ENCODE measurements at places on chromosomes 7 and 10. TPM values are rescaled to one million over a fixed set of nuclear protein-coding genes. Genes with fewer than 3 reads are reported as not detected.

DNA sequence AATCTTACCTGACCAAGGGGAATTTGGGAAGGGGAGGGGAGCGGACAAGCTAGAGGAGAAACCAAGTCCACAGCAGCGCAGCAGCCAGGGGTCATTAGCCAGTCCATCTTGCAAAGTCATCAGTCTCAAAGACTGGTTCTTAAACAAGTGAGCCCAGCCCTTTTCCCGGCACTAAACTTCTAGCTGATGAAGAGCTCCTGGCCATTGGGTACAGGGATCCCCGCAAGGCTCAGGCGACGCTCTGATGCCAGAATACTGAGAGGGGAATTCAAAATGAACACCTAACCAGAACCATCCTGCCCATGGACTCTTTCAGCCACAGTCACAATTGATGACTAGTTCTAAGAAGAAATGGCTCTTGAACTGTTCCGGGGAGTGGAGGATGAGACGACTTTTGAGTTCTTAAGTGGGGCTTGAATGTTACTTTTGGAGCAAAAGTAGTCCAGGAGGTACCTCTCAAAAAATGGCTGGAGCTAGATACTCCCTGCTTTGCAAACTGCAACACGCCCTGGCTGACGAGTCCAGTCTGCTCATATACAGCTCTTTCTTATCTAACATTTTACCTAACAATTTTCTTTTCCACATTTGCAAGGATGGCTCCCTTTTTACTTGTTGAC is 2.5 kb upstream of the TWIST1 start:
- no peak for DNase-seq

- DNase-seq = no peak
Measured at GRCh38 chr10:114825513-114826253, 4.1 kb downstream of the FHIP2A start.

DNA sequence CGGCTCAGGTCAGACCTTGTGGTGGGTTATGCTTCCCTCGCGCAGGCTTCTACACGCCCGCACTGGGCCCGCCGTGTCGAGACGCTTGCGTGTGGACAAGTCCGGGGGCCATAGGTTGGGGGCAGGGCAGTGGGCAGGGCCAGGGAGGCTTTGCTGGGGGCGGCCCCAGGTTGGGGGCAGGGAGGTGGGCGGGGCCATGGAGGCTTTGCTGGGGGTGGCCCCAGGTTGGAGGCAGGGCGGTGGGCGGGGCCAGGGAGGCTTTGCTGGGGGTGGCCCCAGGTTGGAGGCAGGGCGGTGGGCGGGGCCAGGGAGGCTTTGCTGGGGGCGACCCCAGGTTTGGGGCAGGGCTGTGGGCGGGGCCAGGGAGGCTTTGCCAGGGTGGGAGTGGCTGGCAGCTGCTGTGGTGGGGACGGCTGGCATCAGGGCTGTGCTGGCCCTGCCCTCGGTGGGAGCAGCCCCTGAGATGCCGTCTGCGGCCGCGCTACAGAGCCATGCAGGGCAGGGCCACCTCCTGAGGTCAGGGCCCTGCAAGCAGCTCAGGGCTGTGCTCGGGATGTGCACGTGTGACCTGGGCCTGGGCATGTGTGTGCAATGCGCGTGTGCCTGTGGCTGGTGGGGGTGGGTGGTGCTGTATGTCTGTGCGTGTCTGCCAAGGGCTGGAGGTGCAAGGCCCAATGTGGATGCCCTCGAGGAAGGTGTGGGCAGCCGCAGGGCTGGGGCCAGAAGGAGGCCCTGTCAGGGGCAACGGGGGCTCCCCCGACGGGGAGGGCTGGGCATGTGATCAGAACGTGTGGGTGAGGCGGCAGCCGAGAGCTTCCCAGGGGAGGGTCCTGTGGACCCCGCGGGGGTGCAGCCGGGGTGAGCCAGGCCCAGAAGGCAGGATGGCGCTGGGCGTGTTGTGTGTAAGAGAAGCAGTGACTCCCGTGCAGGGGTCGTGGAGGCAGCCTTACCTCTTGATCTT is 72.5 kb upstream of the NKX6-2 start:
- no peak for DNase-seq

C7orf33 gene
- not detected for polyA plus RNA-seq

DNA sequence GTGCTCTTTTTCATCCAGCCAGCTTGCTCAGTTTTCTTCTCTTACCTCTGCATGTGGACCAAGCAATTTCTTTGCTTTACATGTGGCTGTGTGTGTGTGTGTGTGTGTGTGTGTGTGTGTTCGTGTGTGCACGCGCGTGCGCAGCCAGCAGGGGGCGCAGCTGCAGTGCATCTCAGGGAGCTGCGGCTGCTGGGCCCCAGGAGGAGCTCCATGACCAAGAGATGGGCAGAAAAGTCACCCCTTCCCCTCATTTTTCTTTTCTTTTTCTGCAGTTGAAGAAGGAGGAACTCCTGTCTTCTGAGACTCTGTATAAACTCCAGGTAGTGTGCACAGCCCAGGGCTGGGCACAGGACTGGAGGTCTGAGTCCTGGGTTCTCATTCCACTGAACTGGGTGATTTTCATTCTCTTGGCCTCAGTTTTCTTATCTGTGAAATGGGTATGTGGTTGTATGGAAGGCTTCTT is 41.8 kb downstream of the BLNK start:
- DNase-seq = peak; percentile 65

GRCh38 chr7:2416063-2416462 is 12.7 kb downstream of the CHST12 start:
- no peak for DNase-seq

GRCh38 chr7:1028775-1029636 is 15.3 kb upstream of the GPR146 start:
- no peak for DNase-seq

- DNase-seq = no peak
Measured at GRCh38 chr10:109947111-109947920, 24.0 kb upstream of the XPNPEP1 start.

AHCYL2 gene
- polyA plus RNA-seq = 26.5 TPM

DNA sequence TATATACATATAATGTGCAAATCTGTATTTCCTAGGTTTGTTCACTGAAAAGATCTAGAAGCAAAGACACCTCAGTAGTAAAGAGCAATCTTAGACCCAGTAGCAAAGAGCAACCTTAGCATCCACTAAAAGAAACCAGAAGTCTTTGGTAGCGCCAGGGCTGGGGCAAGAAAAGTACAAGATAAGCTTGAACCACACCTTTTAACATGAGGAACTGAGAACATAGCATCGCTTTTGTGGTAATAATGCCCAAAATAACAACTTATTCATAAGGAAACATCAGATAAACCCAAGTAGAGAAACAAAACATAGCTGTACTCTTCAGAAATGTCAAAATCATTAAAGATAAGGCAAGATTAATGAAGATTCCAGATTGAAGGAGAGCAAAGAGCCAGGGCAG is 173.4 kb downstream of the IMMP2L start:
- DNase-seq = no peak

CC2D2B gene
- polyA plus RNA-seq = 1.0 TPM

DNA sequence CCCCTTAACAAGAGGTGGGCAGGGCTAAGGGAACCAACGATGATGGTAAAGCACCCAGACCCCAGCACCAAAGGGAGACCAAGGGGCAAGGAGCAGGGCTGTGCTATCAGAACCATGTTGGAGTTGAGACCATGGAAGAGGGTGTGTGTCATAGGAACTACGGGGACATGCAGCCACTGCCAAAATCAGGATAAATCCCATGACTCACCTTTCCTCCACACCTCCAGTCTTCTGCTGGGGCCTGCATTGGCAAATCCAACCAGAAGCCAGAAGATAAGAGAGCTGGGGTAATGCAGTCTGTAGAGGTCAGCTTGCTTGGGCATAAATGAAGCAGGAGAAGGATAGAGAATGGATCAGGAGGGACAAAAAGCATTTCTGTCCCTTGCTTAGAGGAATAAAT is 42.7 kb upstream of the SMARCD3 start:
- no peak for DNase-seq

GRCh38 chr10:28558923-28559508 is 26.1 kb downstream of the WAC start:
- DNase-seq = no peak

Measured in renal cortex interstitium (tissue), 15 donors.